Stimulated activated CD4-positive, alpha-beta T cell treated with anti-CD3 and anti-CD28 coated beads, Interleukin-15, amount 100 ng/mL, for 48 hours (primary cell): ENCODE measurements at places on chromosomes 11 and 22.

GRCh38 chr11:77141034-77141433 is 13.0 kb downstream of the MYO7A start:
- no peak for DNase-seq

- DNase-seq, result no peak
Measured at GRCh38 chr11:17138562-17138961, 61.1 kb upstream of the RPS13 start.

DNA sequence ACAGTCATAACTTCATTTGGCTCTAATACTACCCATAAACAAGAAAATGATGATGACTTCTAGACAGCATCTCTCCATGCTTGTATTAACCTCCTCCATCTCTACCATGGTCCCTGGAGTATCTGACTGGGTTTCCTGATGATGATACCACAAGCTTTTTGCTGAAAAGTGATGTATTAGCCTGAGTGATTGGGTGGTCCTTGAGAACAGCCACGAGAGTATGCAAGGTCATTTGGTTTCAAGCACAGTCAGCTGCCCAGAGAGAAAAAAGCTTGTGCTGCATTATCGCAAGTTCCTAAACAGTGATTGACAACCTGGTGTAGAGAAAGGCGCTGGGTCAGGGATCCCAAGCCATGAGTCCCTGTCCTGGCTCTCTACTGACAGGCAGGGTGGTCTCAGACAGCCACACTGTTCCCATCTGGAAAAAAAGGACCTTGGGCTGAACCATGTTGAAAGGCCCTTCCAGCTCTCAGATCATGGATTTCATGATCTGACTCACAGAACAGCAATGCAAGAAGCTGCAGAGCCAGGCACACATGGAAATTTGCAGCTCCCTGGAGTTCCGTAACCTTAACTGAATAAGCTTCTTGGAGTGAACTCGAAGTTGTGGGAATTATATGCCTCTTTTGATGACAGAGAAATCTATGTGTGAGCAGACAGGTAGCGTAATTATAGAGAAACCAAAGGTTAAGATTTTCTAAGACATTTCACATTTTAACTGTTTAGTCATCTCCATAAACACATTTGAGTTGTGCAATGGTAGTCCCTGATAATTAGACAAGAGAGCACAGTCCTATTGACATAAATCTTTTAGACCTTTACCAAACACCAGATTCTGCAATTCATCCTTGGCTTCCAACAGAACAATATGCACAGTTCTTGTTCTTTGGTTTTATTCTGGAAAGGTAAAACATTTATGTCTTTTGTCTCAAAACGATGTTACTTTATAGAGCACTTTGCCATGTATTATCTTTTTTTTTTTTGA is 54.1 kb upstream of the UBASH3B start:
- DNase-seq, result no peak

DNA sequence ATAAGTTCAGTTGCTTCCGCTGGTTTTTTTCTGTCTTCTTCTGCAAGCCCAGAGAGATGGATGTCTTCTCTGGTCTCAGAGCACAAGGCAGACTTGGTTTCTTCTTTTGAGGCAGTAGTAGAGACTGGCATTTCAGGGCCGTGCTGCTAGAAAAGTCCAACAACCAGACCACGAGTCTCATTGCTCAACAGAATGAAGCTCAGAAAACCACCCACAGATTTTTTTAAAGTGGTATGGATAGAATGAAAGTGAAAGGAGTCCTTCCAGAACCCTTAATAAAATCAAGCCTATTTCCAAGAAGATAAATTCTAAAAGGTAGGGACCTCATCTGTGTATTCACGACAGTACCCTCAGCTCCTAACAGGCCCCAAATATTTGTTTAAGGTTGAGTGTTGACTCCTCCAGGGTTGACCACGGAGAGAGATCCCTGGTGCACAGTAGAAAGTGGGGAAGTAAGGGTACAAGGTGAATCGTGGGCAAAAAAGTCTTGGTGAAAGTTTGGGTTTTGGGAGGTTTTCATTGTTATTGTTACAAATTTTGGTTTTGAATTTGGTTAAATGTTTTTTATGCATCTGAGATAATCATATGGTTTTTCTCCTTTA is 43.6 kb upstream of the DDX6 start:
- DNase-seq, result no peak

DNA sequence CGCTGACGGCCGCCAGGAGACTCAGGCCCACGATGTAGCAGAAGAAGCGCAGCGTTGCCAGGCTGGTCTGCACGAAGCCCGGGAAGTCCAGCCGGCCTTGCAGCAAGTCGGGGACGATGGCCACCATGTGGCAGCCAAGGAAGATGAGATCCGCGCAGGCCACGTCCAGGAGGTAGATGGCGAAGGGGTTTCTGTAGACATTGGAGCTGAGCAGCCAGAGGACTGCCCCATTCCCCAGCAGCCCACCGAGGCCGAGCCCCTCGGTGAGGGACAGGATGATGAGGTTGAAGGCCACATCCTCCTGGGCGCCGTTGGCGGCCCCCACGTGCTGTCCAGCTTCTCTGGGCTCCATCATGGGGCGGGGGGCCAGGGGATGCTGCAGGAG is 3.8 kb downstream of the MRGPRE start:
- no peak for DNase-seq

DNA sequence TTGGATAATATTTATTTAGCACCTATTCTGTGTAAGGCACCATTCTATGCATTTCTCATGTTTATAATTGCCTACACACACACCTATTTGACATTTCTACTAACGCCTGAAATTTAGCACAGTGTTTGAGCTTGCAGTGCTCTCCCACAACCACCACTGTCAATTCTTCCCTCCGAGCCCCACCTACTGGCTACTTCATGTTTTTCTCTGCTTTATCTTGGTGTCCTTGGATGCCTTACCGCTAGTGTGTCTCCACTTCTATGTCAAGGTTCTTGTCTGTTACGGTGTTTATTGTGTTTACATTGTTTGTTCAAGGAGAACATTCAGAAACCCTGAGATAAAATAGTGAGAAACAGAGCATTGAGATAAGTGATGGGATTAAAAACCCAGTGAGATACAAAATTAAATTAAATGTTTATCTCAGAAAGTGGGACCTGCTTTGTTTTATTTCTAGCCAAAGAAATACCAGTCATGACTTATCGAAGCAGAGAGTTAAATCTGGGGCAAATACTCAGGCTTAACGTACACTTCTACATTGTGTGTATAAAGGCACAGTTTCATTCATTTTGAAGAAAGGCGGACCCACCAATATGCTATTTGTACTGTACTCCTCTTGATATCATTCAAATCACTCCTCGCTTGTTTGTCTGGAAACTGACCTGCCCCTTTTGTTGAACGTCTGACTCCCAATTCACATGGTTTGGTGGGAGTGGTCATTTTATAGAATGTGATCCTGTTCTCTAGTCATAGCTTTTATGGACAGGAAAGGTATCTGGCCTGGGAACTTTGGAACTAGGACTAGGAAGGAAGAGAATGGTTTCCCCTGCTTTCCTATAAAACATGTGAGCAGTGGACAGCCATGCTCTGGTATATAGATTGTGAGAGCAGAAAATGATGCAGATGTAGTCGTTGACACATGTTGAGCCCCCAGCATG is 39.2 kb upstream of the SLC36A4 start:
- DNase-seq, result no peak

DNA sequence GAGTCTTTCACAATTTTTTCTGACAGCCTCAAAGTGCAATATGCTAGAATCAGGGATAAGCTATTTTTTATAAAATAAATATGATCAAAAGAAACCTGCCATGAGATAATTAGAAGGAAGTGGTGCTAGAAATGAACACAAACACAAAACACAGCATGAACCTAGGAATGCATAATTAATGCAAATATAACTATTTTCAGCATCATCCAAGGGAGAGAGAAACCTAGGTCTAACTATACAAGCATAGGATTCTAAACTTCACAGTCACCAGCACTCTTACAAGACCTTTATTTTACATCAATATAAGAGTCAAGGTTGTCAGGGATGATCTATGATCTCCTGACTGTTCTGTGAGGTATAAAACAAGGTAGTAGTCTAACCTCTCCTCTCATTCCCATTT is 29.2 kb downstream of the TTC28 start:
- no peak for DNase-seq

- DNase-seq, result no peak
Measured at GRCh38 chr22:19723232-19723982, at the start of gene GP1BB. GP1BB (plus strand) TSS chr22:19723539; CDS start chr22:19723570, 31 bp downstream.

- no peak for DNase-seq
Measured at GRCh38 chr11:120773501-120774031, 250.3 kb upstream of the TBCEL start.

GRCh38 chr11:70324376-70325115 is 54.1 kb downstream of the PPFIA1 start:
- no peak for DNase-seq

GRCh38 chr11:19924311-19924710 is 211.7 kb downstream of the NAV2 start:
- no peak for DNase-seq

GRCh38 chr11:17699147-17700114 is 19.9 kb upstream of the MYOD1 start:
- DNase-seq, result no peak
